HFFc6 (cell line): ENCODE measurements at places on chromosomes 7 and 10. TPM values are rescaled to one million over a fixed set of nuclear protein-coding genes. Genes with fewer than 3 reads are reported as not detected.

GRCh38 chr10:129531195-129531968 lies 64.3 kb downstream of the MGMT start:
- no peaks in the 10 kb centered on the region; the same call in 1 of the 2 replicates for H3K27me3 ChIP-seq
- no peak for DNase-seq
- no peak overlapping the region for H3K4me3 ChIP-seq
- peaks cover 14% of the 10 kb centered on the region for H3K36me3 ChIP-seq

DNA sequence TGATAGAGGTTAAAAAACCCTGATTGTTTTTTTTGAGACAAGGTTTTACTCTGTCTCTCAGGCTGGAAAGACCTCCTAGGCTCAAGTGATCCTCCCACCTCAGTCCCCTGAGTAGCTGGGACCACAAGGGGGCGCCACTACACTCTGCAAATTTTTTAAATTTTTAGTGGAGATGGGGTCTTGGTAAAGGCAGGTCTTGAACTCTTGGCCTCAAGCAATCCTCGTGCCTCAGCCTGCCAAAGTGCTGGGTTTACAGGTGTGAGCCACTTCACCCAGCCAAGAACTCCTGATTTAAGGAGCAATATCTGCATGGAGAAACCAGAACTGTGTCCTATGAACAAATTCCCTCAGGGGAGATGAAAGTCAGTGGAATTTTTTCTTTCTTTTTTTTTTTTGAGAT lies 7.3 kb upstream of the KLHDC10 start:
- no peak overlapping the region for H3K27ac ChIP-seq
- DNase-seq: peak; percentile 26
- peaks cover 4% of the 10 kb centered on the region for H3K27me3 ChIP-seq
- H3K4me1 ChIP-seq: no peaks in the 10 kb centered on the region
- H3K36me3 ChIP-seq: no peaks in the 10 kb centered on the region
- no peak overlapping the region for H3K4me3 ChIP-seq

DNA sequence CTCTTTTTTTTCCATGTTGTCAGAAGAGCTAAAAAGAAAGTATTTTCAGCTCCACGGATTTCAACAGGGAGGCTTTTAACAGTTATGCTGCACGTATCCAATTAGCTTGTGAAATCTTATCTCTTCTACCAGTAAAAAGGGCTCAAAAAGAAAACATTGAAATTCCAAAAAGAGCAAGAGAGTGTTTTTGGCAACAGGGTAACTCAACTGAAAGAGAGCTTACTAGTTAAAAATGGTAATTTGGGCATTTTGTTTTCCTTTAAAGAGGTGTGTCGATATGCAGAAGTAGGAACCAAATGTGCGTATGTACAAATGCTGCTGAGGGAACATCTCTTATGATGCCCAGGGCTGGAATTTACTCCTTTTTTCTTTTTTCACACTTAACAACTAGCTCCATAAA lies 292.8 kb downstream of the PRKG1 start:
- H3K27ac ChIP-seq: no peak overlapping the region
- H3K27me3 ChIP-seq: peaks cover 1% of the 10 kb centered on the region; the same call in 1 of the 2 replicates
- no peak for DNase-seq
- peak overlapping the region; percentile 74 for H3K4me3 ChIP-seq
- no peaks in the 10 kb centered on the region for H3K36me3 ChIP-seq
- H3K4me1 ChIP-seq: peaks cover 19% of the 10 kb centered on the region

GRCh38 chr7:47819607-47819920 lies 128.7 kb downstream of the PKD1L1 start:
- peaks cover 36% of the 10 kb centered on the region for H3K4me1 ChIP-seq
- no peak for DNase-seq
- H3K4me3 ChIP-seq: no peak overlapping the region
- no peak overlapping the region for H3K27ac ChIP-seq

- peaks cover 19% of the 10 kb centered on the region for H3K4me1 ChIP-seq
- H3K36me3 ChIP-seq: peaks cover 8% of the 10 kb centered on the region
- no peak overlapping the region for H3K27ac ChIP-seq
Observed at GRCh38 chr7:155787171-155787851, 25.0 kb downstream of the SHH start.

DNA sequence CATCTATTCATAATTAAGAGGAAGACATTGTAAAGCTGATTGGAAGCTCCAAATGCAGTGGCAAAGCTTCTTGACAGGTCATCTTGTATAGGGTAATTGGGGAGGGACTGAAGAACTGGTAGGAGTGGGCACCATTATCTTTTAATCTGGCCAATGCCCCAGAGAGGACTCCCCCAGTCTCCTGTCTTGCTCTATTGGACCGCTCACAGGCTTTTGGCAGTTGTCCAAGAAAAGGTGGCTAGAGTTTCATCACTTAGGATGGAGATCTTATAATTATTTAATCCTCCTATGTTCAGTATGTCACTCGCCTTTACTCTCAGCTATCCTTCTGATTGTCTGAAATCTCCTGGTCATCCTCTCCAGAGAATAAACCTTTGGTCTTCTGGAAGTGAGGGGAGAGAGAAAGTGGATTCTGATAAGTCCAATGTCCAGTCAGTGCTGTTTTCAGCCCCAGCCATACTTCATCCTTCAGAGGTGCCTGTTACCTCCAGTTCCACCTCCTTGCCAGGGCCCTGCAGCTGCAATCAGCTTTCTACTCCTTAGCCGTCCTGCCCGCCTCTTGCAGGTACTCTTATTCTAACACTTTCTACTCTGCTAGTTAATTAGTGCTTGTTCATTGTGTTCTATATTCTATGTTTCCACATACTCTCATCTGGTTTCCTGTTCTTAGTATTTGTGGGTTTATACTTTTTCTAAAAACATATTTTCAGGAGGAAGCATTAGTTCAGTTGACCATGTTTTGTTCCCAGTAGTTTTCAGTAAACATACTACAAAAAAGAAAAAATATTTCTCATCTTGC lies 241.6 kb downstream of the NSUN6 start:
- no peaks in the 10 kb centered on the region for H3K36me3 ChIP-seq
- no peak overlapping the region for H3K27ac ChIP-seq
- DNase-seq: no peak
- H3K4me3 ChIP-seq: no peak overlapping the region
- no peaks in the 10 kb centered on the region for H3K4me1 ChIP-seq
- peaks cover 7% of the 10 kb centered on the region for H3K27me3 ChIP-seq

DNA sequence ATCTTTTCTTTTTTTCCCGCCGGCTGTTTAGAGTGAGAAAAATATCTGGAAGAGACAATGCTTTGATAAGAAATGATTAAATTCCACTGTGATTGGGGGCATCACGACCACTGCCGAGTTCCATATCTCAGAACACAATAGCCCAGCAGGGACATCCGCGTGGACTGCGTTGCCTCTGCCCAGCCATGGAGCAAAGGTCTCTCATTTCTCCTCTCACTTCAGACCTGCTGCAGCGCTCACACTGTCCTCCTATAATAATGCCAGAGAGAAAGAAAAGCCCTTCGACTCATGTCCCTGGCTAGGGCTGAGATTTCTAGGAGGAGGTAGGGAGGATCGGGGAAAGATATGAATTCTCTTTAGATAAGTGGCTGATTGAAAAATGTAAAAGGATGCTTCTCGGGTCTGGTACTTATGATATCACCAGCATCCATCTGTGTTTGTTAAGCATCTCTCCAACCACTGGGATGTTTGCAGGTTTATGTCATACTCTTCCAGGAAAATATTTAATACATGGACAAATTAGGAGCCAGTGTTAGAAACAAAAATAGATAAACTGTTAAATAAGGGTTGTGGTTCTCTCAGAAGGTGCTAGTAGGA lies 472.9 kb upstream of the AKR1E2 start:
- peaks cover 57% of the 10 kb centered on the region for H3K4me1 ChIP-seq
- H3K27ac ChIP-seq: peak overlapping the region; percentile 81
- no peaks in the 10 kb centered on the region for H3K27me3 ChIP-seq
- no peak overlapping the region; the same call in 1 of the 2 replicates for H3K4me3 ChIP-seq
- DNase-seq: peak; percentile 27

DNA sequence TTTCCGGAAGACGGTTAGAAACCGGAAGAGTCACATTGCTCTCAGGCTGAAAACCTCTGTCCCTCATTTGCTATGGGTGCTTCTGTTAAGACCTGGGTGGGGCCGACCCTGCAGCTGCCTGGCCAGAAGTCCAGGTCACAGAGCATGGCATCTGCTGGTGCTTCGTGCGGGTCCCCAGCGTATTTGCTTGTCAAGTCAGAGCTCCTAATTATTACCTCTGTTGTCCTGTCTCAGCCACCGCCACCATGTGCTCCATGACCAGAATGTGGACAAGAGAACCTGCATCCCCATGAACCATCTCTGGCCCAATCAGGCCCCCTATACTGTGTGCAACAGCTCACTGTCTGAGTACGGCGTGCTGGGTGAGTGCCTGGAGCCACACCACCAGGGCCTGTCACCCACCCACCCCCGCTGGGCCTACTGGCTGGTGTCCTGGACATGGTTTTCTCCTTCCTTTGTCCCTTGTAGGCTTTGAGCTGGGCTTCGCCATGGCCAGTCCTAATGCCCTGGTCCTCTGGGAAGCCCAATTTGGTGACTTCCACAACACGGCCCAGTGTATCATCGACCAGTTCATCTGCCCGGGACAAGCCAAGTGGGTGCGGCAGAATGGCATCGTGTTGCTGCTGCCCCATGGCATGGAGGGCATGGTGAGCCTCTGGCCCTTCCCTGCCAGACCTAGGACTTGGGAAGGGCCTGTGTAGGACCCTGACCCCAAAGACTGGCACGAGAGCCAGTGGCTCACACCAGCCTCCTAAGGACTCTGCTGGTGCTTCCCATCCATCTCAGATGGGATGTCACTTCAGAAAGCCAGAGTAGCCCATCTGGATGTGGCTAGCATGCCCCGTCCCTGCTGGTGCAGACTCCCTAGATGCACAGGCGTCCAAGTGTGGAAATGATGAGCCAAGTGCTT lies 51.3 kb upstream of the ZMIZ2 start:
- H3K36me3 ChIP-seq: peaks cover 45% of the 10 kb centered on the region
- DNase-seq: no peak
- no peak overlapping the region for H3K4me3 ChIP-seq
- H3K27me3 ChIP-seq: no peaks in the 10 kb centered on the region
- no peak overlapping the region for H3K27ac ChIP-seq
- H3K4me1 ChIP-seq: peaks cover 14% of the 10 kb centered on the region

DNA sequence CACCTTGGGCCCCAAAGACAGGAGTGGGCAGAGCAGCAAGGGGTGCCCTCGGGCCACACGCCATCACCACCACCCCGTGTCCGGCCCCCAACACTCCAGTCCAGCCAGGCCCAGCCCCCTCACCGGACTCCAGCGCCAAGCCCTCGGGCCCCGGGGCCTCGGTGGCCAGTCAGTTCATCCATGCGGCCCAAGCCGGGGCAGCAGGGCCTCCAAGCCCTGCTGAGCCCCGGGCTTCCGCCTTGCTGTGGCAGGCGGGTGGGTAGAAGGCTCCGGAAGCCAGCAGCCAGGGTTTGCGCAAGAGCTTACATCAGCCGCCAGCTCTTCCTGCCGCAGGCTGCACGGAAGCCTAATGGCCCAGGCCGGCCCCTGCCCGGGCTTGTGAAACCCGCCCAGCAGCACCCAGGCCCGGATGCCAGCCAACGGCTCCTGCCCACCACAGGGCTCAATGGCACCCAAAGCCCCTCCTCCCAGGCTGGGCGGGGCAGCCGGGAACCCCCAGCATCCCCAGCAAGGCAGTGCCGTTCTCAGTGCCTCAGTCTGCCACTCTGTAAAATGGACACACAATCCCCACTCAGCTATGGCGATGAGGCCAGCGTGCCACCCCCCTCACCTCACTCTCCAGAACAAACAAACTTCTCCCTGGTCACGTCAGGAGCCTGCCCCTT lies 26.5 kb downstream of the TNRC18 start:
- H3K27ac ChIP-seq: peak overlapping the region; percentile 94
- H3K27me3 ChIP-seq: peaks cover 2% of the 10 kb centered on the region; the same call in 1 of the 2 replicates
- peaks cover 22% of the 10 kb centered on the region for H3K36me3 ChIP-seq

- no peak overlapping the region for H3K27ac ChIP-seq
- no peak overlapping the region for H3K4me3 ChIP-seq
Observed at GRCh38 chr7:23336799-23337283, 37.7 kb downstream of the MALSU1 start.

DNA sequence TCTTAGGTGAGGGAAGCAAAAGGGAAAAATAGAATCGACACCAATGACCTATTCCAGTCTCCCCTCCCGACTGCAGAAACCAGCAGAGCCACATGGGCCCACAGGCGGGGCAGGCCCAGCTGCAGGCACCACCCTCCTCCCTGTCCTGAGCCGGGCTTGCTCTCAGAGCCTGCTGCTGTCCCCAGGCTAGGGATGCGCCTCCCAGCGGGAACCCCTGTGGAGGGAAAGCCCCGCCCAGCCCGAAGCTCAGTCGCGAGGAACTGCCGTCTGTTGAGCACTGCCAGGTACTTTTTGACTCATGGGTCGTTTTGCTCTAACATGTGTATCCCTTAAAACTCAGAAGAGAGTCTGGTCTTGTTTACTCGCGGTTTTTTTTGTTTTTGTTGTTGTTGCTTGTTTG lies 124.5 kb upstream of the RET start:
- no peak overlapping the region for H3K27ac ChIP-seq
- H3K36me3 ChIP-seq: no peaks in the 10 kb centered on the region
- peak; percentile 6 for DNase-seq
- peaks cover 30% of the 10 kb centered on the region for H3K27me3 ChIP-seq
- H3K4me1 ChIP-seq: no peaks in the 10 kb centered on the region

DNA sequence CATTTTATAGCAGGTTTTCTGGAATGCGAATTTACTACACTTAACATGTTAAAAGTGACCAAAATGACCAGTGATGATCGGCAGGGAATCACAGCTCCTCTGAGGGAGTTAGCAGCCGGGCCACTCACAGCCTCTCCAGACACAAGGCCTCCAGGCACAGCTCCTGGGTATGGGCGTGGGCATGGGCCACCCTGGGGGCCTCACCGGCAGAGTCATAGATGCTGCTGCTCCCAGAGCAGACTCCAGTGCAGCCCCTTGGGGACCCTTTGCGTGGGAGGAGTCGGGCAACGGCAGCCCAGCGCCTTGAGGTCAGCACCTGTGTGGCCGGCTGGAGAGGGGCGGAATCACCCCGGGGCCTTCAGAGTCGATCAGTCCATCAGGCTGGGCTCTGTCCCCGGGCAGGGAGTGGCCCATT lies 8.6 kb downstream of the KNDC1 start:
- peaks cover 8% of the 10 kb centered on the region for H3K27me3 ChIP-seq
- H3K27ac ChIP-seq: no peak overlapping the region
- no peak for DNase-seq
- H3K4me1 ChIP-seq: no peaks in the 10 kb centered on the region

Gene MMD2
- total RNA-seq: not detected in 3 replicates

Gene SEMA4G
- total RNA-seq: 1.2 to 2.2 TPM (median 1.8 TPM) in 3 replicates

Gene TRIP6
- total RNA-seq: 128 and 140 TPM in 2 replicates
